ENCODE measurements at places on chromosomes 5 and 9.

- DNase-seq, result no peak
Observed at GRCh38 chr5:59519338-59519737, 374.2 kb downstream of the PDE4D start.

DNA sequence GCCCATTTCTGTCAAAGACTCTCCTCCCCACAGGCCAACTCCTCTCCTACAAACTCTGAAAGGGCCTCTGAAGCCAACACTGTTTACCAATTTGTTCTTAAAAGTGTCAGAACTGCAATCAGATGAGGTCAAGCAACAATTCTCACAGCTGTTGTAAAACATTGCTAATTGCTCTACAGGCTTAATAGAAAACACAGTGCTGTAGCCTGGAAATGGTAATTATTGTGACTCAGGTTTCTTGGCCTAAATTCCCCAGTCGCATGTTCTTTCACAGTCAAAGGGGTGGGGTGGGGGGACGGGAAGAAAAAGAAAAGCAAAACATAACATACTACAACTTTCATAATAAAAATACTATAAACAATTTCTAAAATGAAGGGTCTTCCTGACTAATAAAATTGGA, 343.2 kb downstream of the DMAC1 start:
- DNase-seq, result no peak

- DNase-seq, result no peak
Observed at GRCh38 chr9:82732928-82733327, 330.0 kb downstream of the RASEF start.

DNA sequence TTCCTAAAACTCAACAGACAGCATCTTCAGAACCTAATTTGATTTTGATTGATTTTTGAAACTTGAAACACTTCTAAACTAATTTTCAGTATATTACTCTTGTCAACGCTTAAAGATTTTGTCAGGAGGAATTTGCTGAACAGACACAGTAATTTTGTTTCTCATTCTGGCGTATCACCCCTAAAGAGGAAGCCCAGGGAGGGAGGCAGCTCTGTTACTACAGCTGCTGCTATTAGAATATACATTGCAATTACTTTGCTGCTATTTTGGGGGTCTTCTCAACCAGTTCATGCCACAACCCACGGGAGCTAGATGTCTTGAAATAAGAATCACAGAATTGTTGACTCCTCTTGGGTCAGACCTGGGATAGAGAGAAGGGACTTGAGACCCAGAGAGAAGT, 122.6 kb downstream of the TLR4 start:
- DNase-seq, result no peak

- DNase-seq, result no peak
Observed at GRCh38 chr5:89934069-89934468, 475.5 kb downstream of the CETN3 start.

DNA sequence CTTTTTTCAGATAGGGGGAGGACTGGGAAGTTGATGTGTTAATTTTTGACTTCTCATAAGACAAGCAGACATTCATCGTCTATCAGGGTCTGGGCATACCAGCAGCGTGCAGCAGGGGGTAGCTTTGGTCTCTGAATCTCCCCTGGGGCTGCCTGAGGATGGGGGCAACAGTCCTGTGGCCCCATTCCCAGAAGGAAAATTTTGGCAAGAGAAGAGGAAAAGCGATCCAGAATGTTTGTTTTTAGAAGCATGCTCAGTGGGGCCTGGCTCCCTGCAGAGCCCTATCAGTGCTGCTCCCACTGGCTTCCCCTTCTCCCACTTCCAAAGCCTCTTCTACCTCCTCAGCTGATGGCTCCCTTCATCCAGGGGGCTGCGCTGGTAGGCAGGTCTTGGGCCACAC, 194.8 kb upstream of the IL12B start:
- no peak for DNase-seq

DNA sequence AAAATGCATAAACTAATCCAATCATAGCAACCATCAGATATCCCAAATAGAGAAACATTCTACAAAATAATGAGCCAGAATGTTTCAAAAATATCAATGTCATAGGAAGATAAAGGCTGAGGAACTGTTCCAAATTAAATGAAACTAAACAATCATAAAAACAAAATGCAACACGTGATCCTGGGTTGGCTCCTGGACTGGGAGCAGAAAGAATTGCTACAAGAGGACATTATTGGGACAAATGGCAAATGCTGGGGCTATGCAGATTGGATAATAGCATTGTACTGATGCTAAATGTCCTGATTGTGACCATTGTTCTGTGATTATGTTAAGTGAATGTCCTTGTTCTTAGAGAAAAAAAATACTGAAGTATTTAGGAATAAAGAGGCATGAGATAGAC, 54.2 kb upstream of the AKNA start:
- DNase-seq, result no peak

DNA sequence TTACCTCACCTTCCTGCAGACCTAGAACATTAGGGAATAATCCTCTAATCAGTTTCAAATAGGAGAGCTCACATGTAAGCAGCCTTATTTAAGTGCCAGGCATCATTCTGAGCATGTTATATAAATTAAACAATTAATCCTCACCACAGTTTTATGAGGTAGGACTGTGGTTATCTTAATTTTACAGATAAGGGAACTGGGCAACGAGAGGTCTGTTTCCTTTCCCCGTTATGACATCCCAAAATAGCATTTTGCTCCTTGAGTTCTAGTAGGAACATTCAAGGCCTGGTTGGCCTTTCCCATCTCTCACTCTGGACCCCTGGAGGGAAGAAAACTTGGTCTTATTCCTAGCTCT, 19.1 kb upstream of the IFNB1 start:
- no peak for DNase-seq

DNA sequence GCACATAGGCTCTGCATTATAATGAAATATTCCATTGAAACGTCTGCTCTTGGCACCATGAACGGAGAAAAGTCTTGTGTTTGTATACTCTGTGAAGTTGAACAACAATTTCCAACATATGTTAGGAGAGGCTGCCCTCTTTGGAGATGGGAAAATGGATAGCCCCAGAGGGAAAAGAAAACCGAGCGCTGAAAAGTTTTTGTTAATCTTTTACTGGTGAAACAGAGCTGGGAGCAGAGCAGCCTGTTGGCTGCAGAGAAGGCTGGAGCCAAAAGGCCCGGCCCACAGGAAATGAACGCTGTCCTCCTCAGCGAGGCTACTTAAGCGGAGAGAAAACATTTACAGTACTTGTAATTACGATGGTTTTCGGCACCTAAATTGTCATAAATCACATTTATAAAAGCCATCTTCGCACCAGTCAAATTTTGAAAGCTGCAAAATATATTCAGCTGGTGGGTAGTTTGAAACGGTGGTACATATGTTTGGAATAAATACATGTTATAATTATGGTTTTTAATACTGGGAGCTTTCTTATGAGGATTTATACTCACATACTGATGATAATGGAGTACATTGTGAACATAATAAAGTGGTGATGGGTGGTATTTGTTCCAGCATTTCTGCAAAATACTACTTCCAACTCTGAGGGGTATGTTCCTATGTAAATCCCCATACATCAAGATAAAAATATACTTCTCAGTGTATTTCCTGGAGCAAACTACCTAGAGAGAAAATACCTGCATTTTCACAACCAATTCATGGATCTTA, 129.6 kb upstream of the CNTLN start:
- DNase-seq, result no peak

- DNase-seq, result no peak
Observed at GRCh38 chr5:172544371-172545095, 90.2 kb upstream of the SH3PXD2B start.

- DNase-seq, result no peak
Observed at GRCh38 chr5:61286446-61287132, 45.5 kb upstream of the ZSWIM6 start.

GRCh38 chr5:60843386-60843935, 608 bp downstream of the ELOVL7 start:
- peak; percentile 1 for DNase-seq

DNA sequence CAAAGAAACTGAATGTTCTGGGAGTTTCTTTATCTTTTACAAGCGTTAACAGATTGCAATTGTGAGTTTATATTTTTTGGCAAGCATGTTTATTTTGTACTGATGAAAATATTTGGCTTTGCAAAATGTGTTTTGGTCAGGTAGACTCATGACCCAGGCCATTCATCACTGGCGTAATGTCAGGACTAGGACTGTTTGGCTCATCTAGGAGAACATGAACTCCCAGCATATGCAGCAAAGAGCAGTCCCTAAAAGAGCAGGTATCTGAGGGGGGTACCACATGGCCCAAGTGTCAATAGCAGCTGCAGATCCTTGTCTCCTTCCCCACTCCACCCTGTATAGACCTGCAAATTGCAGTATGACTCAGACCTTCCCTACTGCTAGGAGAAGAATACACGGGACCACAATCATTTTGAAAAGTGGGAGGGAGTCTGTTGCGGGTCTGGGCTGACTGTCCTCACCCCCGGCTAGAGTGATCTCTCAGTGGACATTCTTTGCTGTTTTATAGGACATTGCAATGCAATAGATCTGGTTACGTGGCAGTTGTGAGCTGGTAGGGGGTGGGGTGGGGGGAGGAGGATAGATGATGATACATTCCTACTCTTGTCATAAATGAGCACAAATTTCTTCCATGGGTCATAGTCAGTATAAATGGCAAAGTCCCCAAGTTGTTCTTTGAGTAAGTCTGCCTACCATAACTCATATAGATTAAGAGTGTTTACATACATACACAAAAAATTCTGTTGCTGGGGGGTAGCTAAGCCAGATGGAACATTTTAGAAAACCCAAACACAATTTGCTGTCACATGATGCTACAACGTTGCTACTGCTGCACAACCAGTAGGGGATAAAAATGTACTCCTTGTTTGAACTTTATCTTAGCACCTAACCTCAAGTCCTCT, 20.8 kb upstream of the SNCAIP start:
- no peak for DNase-seq

DNA sequence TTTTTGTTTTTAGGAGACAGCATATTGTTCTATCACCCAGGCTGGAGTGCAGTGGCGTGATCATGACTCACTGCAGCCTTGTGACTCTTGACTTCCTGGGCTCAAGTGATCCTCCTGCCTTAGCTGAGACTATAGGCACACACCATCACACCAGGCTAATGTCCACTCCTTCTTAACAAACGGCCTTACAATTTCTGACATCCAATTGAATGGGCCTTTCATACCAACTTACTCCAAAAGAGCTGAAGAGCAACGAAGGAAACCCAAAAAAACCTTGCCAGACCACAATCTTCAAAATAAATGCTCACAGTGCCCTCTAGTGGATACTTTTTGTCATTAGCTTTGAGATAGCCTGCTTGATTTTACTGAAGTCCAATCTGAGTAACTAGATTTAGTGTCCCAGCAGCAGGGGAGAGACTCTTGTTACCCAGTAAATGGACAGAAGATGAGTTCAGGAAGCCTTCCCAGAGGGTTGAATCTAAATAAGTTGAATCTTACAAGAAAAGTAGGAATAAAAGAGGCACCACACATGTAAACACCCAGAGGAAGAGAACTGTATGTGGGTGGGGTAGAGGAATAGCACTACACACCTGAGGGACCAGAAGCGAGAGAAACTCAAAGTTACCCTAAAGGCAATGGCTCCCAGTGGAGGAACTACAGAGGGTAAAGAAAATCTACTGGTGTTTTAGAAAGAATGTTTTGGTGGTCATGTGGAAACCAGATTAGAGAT, 9.3 kb downstream of the ZNF622 start:
- peak; percentile 12 for DNase-seq

GRCh38 chr5:107661038-107661649, 9.6 kb downstream of the EFNA5 start:
- no peak for DNase-seq
